ENCODE measurements at places on chromosomes 3 and 15. TPM values are rescaled to one million over a fixed set of nuclear protein-coding genes. Genes with fewer than 3 reads are reported as not detected.

DNA sequence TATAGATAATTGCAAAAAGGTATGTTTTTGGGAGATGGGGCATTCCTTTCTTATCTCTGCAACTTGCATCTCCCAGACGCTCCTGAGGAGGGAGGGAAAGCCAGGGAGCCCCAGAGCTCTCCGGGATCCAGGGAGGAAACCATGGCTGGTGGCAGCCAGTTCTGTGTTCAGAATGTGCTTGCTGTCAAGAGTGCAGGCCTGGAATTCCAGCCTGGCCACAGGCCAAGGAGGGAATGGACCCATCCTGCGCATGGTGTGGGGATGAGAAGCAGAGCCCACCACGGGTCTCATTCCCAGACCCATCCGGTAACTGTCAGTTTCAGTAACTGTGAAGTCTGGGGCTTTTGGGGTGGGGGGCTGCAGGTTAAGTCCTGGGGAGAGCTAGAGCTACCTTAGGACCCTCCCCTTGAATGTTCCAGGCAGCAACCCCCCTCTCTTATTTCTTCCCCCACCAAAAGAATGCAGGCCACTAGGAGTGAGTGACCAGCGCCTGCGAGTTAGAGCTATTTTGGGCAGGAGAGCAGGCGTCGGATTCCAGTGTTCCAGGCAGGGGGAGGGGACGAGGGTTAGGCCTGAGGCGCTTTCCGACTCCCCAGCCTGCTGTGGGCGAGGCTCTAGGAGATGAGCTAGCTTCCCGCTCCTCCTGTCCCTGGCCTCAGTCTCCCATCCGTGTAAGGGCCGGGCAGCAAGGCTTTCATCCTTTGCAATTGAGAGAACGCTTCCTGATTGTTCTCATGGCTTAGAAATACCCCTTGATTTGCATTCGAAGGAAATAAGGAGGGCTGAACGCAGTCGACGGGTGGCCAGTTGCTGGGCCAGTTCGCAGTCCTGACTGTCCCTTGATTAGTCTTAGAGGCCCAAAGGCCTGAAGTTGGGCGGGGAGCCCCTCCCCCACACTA is 781 bp upstream of the DAG1 start:
- DNase-seq = peak; percentile 29

DNA sequence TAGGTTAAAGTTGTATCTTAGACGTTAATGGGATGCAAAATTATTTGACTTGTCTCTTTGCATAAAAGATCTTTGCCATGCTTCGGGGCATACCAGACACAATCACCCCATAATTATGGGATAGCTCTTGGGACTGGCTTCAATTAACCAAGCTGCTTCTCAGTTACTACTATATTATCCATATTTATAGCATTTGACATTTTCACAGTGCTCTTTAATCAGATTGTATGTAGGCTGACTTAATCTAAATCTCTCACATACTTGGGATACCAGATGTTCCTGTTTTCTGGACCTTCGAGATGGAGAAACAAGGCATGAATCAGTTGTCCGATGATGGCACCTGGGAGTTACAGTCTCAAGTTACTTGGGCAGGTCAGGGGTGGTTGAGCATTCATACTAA is 27.2 kb upstream of the ABHD17C start:
- no peak for DNase-seq

DNA sequence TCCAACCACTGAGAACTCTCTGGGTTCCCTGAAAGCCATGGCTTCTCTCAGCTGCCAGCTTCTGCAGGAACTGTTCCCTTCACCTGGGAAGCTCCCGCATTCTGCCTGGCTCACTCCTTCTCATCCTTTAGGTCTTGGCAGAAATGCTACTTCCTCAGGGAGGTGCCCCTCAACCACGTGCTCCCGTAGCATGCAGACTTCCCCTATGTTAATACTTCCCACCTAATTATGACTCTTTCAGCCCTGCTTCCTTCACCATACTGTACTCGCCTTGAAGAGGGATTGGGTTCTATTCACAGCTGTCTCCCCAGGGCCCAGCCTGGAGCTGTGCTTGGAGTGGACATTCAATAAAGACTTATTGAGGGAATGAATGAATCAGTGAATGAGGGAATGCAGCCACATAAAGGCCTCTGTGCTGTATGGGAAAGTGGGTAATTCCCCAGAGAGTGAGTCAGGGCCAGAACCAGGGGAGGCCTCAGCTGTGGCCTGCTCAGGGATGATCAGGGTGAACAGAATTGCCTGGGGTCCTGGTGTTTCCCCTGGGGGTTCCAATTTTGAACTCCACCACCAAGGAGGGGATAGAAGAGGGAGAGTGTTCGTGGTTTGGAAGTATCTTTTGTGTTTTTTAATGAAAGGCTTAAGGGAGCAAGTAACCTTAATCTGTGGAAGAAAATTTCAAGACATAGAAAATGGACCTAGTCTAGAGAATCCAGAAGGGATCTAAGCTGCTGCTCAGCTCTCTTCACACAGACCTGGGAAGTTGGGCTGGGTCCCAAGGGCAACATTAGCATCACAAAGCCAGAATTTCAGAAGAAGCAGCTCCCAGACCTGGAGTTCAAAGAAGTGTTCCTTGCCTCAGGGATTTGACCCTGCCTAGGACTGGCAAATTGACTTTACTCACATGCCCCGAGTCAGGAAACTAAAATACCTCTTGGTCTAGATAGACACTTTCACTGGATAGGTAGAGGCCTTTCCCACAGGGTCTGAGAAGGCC is 14.6 kb upstream of the FAM107A start:
- no peak for DNase-seq

GRCh38 chr3:194871143-194871863 is 185.6 kb downstream of the FAM43A start:
- DNase-seq = peak; percentile 71

DNA sequence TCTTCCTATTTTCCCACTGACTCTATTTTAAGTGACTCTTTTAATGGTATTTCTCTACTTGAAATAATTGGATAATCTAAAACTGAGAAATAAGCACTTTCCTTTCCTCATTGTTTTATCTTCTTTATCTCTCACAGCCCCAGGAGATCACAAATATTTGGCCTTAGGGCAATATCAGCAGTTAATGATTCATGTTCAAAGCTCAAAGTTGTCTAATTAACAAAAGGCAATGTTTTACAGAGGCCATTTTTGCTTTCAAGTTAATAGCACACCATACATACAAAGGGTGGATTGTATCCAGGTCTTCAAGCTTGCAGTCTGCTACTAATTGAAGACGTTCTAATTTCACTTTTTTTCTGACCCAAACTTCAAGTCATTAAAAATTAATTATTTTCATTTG is 120.1 kb downstream of the LRRN1 start:
- no peak for DNase-seq

DNA sequence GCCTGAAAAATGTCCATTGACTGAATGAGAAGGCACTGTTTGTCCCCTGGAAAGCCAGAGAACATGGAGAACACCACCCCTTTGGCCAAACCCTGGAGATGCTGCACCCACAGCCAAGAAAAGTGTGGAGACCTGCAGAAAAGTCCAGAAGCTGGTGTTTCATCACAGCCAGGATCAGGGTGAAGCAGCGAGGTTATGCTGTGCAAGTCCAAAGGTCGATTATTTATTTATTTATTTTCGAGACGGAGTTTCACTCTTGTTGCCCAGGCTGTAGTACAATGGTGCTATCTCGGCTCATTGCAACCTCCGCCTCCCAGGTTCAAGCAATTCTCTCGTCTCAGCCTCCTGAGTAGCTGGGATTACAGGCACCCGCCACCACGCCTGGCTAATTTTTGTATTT is 5.5 kb upstream of the CTSH start:
- DNase-seq = no peak

DNA sequence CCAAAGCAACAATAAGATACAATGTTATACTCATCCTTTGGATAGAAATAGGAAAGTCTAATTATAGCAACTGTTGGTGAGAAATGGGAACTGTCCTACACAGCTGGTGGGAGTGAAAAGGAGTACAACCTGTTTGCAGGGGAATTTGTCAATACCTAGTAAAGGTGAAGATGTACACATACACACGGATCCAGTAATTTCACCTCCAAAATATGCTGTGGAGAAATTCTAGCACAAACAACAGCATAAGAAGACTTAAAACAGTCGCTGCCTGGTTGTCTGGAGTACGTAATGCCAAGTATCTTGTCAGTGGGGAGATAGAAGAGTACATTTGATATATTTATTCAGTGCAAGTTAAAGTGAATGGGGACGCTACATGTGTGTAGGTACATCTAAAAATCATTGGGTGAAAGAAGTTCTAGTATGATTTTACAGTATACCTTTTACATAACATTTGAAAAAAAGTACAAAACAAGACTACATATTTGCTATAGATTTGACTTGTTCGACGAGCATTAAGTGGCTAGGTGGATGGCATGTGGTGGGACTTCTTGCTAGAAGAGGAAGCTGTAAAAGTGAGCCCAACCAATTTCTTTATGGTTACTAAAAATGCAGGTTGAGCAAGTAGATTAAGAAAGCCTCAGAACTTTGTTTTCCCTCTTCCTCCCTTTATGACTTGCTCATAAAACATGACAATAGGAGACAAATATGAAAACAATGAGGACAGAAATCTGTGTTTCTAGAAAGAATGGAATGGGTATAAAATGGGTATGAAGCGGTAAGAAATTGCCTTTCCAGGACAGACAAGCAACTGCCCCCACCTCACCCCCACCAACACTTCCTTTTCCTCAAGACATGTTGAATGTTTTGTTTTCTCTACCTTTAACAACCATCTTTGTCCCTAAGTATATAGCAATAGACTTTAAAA is 50.2 kb upstream of the CCR4 start:
- DNase-seq = no peak

- peak; percentile 60 for DNase-seq
These were observed 84.6 kb downstream of the CD47 start for GRCh38 chr3:108006077-108006771.

GRCh38 chr15:29470311-29470710 is 200.7 kb upstream of the NSMCE3 start:
- no peak for DNase-seq

DNA sequence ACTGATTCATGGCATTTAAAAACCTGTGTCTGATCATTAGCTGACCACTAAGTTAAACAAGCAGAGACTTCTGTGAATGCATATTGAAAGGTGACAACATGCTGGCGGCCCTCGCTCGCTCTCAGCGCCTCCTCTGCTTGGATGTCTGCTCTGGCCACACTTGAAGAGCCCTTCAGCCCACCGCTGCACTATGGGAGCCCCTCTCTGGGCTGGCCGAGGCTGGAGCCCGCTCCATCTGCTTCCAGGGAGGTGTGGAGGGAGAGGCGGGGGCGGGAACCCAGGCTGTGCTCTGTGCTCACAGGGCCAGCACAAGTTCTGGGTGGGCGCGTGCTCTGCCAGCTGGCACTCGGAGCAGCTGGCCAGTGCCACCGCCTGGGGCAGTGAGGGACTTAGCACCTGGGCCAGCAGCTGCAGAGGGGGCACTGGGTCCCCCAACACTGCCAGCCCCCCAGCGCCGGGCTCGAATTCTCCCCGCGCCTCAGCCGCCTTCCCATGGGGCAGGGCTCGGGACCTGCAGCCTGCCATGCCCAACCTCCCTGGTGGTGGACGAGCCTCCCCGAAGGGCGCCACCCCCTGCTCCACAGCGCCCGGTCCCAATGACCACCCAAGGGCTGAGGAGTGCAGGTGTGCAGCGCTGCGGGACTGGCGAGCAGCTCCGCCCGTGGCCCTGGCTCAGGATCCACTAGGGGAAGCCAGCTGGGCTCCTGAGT is 252.4 kb downstream of the ZIC4 start:
- no peak for DNase-seq

DNA sequence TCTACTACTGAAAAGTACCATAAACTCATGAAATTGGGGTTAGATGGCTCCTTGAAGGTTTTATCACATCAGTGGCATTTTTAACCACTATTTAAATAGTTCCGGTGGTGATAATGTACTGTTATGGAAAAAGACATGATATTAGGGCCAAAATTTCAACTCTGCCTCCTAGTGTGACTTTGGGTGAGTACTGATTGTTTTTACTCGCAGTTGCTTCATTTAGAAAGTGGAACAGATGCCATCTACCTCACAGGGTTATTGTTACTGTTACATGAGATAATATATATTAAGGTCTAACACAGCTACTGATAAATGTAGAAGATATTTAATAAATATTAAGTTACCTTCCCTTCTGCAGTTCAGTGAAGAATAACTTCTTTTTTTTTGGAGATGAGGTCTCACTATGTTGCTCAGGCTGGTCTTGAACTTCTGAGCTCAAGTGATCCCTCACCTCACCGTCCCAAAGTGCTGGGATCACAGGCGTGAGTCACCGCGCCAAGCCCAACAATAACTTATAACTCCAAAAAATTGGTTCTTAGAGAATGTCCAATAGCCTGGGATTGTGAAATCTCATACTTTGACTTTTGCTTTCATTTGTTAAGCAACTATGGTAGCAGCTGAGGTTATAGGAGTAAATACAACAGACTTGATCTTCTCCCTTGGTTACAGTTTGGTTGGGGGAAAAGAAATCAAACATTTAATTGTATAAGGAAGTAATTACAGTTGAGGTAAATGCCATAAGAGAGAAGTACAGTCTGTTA is 48.3 kb downstream of the MEF2A start:
- no peak for DNase-seq

DNA sequence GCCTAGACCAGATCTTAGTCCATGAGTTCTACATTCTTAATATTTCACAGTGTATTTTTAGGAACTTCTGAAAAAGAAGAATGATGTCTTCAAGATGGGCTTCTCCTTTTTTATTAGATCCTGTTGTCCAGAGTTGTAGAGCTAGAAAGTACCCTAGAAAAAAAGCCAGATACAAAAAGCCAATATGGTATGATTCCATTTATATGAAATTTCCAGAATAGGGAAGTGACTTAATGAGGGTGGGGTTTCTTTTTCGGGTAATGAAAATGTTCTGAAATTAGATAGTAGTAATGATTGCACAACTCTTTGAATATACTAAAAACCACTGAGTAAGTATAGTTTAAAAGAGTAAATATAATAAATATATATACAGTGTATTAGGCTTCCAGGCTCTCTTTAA is 116.9 kb downstream of the NFKBIZ start:
- no peak for DNase-seq

DNA sequence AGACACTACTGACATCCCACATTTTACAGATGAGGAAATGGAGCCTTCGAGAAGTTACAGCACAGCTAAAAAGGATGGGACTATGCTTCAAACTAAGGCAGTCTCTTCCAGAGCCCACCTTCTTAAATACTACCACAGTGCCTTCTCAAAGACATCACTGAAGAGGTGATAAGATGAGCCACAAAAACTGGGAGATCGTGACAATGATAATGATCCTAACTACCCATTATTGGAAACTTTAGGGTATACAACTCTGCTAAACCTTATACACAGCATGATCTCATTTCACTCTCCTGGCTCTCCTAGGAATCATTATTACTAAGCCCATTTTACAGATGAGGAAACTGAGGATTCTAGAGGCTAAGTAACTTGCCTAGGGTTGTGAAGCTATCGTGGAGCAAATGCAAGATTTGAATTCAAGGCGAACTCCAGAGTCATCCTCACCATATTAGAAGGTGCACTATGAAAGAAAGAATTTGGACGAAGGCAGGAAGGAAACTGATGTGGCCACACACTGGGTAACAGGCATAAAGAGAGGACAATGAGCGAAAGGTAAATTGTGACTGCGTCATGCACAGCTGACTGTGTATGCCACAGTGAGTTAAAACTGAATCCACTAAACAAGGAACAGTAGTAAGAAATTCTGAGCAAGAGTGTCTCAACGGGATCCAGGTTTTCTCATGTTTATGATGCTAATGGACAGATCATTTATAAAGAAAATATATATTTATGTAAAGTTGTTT is 55.4 kb downstream of the SUCLG2 start:
- no peak for DNase-seq

GRCh38 chr3:110708156-110708555 is 363.5 kb upstream of the NECTIN3 start:
- no peak for DNase-seq

PRR20G gene
- polyA plus RNA-seq = not detected

OR4F15 gene
- not detected for polyA plus RNA-seq

CACNA2D3 gene
- not detected for polyA plus RNA-seq

MYLK gene
- 10.0 TPM for polyA plus RNA-seq

FBXO40 gene
- not detected for polyA plus RNA-seq

GOLGA8B gene
- 22.1 TPM for polyA plus RNA-seq
